ENCODE measurements at places on chromosomes 5 and 9.

GRCh38 chr5:61994171-61994570 lies 311.8 kb upstream of the KIF2A start:
- no peak for DNase-seq

GRCh38 chr5:32159328-32160072 lies 14.6 kb downstream of the GOLPH3 start:
- DNase-seq: no peak

- no peak for DNase-seq
Observed at GRCh38 chr5:16143361-16144049, 36.1 kb downstream of the MARCHF11 start.

DNA sequence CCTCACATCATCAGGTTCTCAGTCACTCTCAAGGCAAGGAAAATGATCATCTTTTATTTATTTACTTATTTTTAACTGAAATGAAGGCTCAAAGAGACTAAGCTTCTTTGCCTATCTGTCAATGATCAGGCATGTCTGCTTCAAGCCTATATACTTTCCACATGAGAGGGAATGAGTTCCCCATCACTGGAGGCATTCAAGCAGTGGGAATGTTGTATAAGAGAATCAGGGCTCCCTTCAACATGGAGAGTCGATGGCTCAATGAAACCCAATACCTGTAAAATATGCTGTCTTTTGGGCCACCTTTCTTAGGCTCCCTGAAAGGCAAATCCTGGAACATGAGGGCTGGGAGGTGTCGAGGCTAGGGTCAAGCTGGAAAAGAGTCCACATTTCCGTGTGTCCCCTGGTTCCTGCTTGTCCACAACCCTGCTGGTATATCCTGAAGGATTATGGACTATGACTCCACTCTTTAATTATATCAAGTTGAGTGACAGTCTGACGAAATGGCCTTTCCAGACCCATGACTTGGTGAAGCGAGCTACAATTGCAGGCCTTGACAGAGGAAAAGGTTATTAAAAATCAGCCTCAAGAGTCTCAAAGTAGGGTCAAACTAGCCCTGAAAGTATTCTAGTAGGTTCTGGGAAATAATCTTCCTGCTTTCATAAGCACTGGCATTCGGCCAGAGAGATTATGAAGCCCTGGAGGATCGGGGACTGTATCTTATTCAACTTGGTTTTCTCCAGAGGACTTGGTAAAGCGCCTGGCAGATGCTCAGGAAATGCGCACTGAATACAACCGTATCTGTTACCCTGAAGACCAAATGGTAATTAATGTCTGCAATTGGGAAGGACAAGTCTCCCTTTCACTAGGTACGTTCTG lies 145.9 kb upstream of the TBC1D2 start:
- no peak for DNase-seq

- no peak for DNase-seq
Observed at GRCh38 chr5:140311011-140311467, 8.1 kb upstream of the PFDN1 start.

DNA sequence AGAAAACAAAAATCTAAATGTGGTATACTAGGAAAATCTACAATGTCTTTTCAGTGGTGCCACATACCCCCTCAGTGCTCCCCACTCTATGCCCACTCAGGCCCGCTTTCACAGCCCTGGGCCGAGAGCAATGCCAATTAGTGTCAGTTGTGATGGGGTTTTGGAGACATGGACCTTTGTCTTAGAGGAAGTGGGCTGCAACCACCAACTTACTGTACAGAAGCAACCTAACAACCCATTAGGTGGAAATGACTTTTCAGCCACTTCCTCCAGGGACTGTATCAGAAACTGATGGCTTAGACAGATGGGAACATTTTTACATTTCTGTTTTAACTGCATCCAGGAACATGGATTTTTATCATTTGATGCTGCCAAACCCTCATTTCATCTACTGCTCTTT lies 268.0 kb downstream of the BNC2 start:
- no peak for DNase-seq

DNA sequence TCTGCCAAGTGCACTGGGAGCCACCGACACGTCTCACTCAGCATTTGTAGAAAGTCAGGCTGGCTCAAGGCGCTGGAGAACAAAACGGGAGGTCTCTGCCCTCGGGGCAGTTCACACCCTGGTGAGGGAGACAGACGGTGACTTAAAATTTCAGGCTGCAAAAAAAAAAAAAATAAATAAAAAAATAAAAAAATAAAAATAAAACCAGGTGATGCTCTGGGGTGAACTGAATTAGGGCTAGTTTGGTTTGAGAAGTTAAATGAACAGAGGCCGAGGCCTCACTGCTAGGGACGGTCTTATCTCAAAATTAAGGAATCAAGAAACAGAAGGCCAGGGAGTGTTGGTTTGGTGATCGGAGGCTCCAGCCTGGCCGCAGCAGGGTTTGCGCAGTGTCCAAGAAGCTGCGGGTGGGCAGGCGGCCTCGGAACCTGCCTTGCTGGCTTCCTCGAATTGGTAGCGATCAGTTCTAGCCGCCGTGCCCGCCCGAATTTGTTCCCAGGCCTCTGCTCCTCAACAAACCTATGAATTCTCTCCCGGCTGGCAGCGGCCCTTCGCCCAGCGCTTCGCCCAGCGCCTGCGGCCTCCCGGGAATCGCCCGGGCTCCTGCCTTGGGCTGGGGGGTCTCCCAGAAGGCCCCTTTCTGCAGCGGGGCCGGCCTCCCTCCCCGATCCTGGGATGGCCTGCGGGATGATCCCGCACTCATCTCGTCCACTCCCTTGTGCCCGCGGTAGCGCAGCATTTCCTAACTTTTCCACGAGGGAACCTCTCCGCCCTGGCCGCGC lies 1.5 kb downstream of the NKX2-5 start:
- no peak for DNase-seq

All from GM10248 (cell line).